ENCODE measurements at places on chromosomes 1 and 21.

DNA sequence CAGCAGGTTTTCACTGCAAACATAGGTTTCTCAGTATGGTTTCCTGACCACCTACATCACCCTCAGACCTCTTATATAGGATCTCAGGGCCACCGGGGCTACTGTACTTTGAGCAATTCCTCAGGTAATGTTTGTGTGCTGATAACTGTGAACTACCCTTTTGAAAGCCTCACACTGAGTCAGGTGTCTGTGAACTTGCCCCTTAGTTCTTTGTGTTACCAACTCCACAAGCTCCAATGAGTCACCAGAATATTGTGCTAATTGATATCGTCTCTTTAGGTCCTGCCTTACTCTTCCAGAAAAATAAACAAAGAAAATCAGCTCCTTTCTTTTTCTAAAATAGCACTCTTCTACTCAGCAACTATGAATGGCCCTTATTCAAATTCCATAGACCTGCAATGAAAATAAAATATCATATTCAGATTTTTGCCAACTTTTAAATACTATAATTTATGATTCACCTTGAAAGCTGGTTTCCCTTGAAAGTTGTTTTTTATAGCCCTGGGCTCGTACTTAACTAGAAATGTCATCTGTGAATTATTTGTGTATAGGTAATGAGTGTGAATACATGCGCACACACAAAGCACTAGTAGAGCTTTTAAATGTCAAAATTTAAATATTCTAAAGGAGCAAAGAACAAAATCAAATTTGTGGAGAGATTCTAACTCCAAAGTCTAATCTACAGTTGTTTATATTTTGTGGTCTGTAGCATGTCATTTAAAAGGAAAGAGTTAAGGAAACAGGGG lies 88.1 kb upstream of the WARS2 start:
- no peak for DNase-seq

GRCh38 chr21:36134803-36135390 lies at the start of gene CBR3:
Gene CBR3 (plus strand): TSS chr21:36135079. CDS start chr21:36135193, 114 bp downstream.
- DNase-seq, result no peak

DNA sequence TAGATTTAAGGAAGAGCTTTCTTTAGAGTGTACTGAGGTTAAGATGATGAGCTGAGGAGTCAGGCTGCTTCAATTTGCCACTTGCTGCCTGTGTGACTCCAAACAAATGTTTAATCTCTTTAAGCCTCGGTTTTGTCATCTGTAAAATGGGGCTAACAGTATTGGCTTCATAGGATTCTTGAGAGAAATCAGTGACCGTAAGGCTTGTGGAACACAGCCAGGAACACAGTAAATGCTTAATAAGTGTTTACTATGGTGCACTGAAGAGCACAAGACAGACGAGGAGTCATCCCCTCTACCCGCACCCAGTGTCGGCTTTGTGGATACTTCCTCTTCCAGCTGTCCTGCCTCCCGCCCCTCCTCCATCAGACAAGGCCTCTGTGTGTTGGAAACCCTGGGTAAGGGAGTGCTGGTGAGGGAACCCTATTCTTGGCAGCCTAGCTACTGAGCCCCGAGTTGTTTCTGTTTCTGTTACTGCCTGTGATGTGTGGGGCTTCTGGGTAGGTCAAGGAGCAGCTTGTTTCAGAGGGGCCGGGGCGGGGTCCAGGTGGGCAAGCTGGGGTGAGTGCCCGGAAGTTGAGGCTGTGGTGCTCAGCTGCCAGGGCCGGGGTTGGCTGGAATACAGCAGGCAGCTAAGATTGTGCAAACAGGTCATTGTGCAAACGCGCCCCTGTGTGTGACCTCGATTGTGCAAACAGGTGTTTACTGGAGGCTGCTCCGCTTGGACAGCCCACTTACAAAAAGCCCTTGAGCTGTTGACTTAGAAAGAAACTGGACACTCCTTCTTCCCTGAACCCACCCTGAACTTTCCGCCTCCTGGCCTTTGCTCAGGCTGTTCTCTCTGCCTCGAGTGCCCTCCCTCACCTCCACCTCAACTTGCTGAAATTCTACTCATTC lies 4.0 kb upstream of the CSF3R start:
- no peak for DNase-seq

DNA sequence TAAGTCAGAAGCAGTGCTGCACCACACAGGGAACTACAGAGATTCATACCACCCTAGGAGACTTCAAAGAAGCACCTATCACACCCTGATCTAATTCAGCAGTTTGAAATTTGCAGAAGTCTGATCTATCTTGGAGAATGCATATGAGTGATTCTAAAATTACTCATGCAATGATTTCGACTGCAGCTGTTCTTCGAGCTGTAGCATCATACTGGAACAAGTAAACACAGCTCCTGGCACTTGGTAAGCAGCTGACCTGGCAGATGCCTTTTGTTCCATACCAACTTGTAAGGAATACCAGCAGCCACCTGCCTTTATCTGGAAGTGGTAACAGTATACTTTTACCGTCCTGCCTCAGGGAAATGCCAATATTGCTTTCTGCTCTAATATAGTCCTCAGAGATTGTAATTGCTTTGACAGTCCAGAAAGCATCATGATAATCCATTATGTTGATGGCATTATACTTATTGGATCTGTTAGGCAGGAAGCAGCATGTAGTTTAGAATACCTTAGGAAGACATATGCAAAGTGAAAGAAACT lies 25.7 kb downstream of the AADACL4 start:
- DNase-seq, result no peak

GRCh38 chr21:35597750-35598339 lies 462.5 kb downstream of the SETD4 start:
- DNase-seq, result no peak

DNA sequence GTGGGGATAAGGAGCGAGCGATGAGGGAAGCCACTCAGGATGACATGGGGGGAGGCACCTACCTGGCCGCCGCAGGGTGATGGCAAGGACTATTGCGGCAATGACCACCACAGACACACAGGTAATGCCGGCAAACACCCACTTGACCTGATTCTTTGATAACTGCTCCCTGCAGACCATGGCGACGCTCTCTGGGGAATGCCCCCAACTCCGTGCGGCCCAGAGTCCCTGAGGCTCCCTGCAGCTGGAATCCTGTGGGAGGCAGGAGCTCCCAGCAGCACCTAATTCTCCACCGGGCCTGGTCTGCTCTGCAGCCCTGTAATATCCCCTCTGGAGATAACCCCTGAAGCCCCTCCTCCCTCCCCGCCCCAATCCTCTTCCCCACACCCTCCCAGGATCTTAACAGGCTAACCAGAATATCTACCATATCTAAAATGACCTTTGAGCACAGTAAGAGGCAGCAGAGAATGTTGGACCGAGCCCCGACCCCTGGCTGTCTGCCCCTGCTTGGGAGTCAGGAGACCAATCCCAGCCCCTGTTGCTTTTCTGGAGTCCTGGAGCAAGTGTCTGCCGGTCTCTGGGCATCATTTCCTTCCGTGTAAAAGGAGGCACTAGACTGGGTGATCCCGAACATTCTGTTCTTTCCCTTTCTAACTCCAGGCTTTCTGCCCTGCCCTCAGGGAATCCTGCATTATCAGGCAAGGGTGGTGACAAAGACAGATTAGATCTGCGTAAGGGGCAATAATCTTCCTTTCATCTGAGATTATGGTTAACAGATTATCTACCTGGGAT lies at the start of gene FAM151A:
Gene FAM151A, minus strand, starts transcription at position 310 of the 792 bp plus-strand sequence. Its CDS starts 130 bp downstream, at position 180.
- DNase-seq, result no peak

DNA sequence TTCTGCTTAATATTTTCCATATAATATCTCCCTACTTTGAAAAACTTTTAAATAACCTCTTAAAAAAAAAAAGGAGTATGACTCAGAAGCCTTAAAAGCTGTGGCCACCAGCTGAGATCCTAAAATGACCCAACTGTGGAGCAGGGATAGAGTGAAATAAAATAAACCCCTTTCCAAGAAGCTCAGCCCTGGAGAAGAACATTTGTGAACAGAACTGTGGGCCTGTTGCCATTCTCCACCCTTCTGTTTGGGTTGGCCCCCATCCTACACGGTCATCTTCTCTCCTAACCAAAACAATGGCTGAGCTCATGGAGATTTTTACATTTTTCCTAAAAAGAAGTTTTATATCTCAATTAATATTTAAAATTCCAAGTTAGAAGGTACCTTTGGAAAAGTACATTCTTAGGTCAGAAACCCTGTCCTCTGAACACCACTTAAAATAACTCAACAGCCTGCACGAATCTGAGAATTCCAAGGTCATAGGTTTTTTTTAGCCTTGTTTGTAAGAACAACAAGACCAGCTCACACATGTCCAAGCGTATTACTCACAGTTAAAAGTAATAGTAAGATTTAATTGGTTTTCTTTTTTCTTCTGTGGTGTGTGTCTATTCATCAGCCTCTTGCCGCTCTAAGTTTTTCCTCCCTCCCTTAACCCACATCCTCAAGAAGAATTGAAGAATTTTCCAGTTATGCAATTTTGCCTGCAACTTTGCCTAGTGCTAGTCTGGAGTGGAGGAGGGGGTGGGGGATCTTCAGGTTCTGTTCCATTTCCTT lies 107.7 kb upstream of the ERRFI1 start:
- DNase-seq, result no peak

GRCh38 chr1:77234096-77234495 lies 14.9 kb upstream of the PIGK start:
- no peak for DNase-seq

DNA sequence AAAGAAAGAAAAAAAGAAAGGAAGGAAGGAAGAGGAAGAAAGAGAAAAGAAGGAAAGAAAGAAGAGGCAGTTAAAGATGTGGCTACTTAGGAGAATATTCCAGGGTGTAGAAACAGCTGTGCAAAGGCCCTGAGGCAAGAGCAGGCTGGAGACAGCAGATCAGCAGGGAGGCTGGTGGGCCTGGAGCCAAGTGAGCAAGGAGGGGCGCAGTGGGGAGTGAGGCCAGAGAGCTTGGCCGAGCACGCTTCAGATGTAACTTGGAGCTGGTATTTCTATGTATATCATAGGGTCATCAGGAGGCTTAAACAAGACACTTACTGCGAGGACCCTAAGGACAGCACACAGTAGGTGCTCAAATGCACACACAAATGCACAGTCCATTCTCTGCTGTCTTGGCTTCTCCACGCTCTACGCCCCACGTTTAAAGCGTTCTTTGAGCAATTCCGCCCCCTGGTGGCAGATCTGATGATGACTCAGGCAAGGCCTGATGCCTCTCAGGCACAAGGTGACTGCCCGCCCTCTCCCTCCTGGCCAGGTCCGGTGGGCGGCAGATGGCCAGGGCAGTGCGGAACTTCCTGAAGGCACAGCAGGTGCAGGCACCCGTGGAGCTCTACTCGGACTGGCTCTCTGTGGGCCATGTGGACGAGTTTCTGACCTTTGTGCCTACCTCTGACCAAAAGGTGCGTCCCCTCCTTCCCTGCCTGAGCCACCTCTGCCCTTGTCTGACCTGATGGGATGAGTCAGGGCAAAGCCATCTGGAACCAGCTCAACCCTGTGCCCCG lies 11.9 kb upstream of the PADI3 start:
- peak; percentile 82 for DNase-seq

DNA sequence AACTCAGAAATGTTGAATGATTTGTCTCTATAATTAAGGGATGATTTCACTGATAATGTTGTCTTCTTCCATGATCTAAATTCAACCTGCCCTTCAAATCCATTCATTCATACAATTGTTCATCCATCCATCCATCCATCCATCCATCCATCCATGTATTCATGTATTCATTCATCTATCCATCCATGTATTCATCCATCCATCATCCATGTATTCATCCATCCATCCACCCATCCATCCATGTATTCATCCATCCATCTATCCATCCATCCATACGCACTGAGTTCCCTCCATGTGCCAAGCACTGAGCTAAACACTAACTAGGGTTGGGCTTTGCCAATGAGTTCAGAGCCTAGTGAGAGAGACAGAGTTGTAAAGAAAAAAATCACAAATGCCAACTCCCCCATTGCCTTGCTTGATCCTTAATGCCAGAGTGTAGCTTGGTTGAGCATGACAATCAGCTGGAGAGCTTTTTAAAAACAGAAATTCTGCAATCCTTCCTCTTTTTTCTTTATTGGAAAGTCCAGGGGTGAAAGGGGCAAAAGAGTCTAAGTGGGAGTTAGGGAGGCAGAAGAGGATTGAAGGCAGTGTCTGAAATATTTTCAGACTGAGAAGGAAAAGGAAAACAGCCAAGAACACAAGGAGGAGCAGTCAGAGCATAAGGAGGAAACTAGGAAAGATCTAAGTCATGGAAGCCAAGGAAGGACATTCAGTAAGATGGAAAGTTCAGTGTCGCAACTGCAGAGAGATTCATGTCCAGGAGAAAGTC lies 92.4 kb upstream of the ERG start:
- DNase-seq, result no peak

DNA sequence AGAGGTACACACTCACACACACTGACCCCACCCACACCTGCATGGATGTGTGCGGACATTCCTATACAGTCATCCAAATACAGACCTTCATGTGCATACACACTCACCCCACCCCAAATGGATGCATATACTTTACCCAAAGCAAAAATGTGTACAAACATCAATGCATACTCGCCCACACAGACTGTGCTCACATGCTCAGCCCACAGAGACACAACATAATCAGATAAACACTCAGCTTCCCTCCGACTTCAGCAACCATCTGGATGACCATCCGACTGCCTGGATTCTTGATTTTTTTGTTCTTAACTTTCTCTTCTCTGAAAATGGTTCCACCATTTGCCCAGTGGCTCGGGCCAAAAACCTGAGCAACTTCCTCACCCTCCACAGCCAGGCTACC lies 24.4 kb upstream of the GJB5 start:
- DNase-seq, result no peak

GRCh38 chr1:43414634-43415223 lies 25.0 kb downstream of the SZT2 start:
- peak; percentile 26 for DNase-seq

DNA sequence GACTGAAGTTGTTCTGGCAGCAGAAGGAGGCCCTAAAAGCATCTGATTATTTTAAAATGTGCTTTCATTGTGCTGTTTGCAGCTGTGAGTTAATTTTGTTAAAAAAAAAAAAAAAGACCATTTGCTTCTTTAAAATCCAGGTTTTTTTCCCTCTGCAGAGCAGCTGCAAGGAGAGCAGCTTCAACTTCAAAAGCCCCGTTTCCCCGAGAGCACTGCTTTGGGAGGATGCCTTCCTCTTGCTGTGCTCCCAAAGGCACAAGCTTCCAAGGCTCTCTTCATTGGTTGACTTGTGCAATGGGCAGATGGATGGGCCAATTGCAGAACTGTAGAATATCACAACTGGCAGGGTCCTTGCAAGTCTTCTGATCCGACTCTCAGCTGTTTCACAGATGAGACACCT lies 459.2 kb upstream of the PKN2 start:
- DNase-seq, result no peak

DNA sequence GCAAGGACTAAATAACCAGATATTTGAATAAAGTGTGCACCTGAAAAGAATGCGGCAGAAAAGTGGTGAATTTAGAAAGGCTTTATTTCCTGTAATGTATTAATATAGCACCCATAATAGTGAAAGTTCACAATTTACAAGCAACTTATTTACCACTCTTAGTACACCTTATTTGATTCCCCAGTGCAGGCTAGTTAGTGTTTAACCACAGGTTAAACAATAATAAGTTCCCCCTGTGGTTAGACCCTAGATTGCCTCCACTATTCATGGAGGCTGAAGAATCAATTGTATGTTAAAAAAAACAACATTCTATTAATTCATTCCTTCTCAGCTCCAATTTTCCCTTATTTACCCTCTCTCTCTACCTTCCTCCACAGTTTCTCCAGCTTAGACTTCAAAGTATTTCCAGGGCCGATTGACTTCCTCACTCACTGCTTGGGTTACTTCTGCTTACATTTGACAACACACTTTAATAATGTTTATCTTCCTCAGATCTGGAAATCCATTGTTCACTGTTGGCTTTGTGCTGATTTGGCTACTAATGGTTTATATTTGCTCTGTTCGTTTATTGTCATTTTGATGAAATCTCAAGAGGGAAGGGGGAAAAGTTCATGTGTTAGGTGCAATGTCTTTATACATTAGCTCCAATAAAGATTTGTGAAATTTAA lies 796.3 kb downstream of the BRINP3 start:
- DNase-seq, result no peak

GRCh38 chr1:43958351-43959255 lies 11.2 kb upstream of the DPH2 start:
- DNase-seq, result no peak

All from stimulated activated CD8-positive, alpha-beta memory T cell treated with anti-CD3 and anti-CD28 coated beads, Interleukin-4, amount 100 ng/mL, for 1 hour (primary cell).